ENCODE measurements at places on chromosomes 7 and 10.

- DNase-seq: no peak
Observed at GRCh38 chr10:127283017-127283416, 86.6 kb upstream of the INSYN2A start.

DNA sequence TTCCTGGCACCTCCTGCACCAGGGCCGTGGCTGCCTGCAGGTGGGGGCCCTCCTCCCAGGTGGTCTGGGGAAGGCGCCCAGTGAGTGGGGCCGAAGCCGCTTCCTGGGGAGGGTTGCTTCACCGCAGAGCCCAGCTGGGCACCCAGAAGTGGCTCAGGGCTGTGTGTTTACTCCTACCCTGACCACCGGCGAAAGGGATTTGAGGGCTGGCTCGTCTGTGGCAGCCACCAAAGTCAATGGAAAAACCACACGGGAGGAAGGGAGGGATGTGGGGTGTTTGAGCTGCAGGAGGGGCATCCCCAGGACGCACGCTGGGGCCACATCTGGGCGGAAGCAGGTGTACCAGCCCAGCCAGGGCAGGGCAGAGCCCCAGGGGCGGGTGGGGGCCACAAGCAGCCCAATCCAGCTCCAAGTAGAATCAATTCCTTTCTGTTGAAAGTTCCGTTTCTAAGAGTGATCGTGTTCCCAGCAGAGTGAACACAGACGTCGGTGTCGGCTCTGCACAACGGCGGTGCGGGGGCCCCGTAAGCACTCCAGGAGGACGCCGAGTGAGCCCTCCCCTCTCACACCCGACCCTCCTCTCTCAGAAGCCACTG lies 69.9 kb downstream of the FOXL3 start:
- DNase-seq: no peak

GRCh38 chr10:21962358-21962757 lies 41.2 kb downstream of the DNAJC1 start:
- no peak for DNase-seq

GRCh38 chr7:150974468-150975391 lies 3.4 kb downstream of the KCNH2 start:
- DNase-seq: no peak

- no peak for DNase-seq
Observed at GRCh38 chr10:121138112-121138860, 287.1 kb downstream of the WDR11 start.

DNA sequence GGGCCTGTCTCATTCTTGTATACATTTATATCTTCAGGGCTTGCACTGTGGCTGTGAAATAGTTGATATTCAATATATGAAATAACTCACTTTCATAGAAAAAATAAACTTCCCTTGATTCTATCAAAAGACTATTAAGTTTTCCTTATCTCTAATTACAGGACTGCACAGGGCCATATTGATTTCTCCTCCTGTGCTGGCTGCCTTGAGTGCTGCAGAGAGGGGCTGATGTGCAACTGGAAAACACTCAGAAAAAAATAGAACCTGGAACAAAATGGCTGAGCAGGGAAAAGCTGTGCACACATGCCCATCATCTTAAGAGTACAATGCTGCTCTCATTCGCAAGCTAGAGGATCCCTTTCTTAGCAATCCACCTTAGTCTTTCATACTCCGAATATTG lies 5.9 kb upstream of the HDAC9 start:
- no peak for DNase-seq

DNA sequence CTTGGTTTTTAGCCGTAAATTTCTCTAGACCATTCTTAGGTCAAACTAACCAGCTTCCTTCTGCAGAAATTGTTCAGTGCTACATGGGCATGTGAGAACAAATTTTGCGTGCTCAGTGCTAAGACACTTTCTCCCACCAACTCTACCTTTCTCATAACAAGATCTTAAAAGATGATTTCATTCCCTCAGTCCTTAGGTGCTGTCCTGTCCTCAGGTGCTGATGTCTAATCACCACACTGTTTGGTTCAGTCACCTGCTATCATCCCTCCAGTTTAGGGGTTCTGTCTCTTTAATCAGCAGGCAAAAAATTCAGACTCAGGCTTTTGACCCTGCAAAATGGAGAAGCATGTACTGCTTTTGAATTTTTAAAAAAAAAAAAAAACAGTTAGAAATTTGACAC lies 227.5 kb upstream of the YAE1 start:
- no peak for DNase-seq

GRCh38 chr10:34292675-34293074 lies 522.4 kb downstream of the PARD3 start:
- DNase-seq: no peak

GRCh38 chr10:100799881-100800280 lies 54.5 kb downstream of the PAX2 start:
- DNase-seq: no peak

DNA sequence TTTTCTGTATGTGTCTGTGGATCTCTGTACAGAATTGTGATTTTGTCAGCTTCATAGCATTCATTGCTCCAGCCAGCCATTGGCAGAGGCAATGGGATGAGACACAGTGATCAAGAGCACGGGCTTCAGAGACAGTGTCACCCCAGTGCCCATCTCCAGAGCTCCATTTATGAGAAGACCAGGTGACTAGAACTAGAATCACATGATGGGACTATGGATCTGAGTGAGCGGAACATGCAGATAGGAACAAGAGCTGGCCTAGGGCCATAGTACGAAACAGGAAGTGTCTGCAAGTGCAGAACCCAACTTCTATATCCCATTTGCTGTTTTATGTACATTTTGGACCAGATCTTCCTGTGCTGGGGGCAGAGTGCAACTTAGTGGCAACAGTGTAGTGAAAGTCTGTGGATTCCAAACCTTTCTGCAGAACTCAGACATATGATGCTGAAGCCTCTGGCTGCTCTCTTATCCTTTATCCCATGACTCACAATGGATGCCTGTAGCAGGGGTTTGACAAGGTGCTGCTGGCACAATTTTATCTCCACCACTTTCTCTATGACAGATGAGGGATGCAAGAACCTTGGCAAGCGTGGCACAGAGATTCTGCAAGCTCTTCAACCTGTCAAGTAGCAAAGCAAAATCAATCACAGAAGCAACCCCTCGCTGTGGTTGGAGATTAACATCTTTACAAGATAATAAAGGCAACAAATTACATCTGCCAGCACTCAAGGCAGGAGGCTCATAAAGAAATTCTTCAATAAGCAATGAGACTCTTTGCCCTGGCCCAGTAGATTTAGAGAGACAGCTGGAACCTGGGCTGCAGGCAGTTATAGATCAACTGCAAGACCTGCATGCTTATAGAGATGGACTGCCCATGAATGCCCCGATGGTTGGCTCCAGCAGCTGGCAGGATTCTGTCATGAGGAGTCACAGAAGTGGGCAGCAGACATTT lies 681.3 kb downstream of the TNS3 start:
- peak; percentile 8 for DNase-seq

GRCh38 chr7:36904802-36905201 lies 180.5 kb upstream of the AOAH start:
- no peak for DNase-seq

DNA sequence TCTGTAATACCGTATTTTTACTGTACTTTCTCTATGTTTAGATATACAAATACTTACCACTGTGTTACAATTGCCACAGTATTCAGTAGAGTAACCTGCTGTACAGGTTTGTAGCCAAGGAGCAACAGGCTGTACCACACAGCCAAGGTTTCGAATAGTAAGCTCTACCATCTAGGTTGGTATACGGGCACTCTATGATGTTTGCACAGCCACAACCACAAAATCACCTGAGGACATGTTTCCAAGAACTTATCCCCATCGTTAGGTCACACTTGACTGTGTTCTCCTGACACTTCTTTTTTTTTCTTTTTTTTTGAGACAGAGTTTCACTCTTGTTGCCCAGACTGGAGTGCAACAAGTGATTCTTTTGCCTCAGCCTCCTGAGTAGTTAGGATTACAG lies 134.6 kb upstream of the TRIM24 start:
- no peak for DNase-seq

DNA sequence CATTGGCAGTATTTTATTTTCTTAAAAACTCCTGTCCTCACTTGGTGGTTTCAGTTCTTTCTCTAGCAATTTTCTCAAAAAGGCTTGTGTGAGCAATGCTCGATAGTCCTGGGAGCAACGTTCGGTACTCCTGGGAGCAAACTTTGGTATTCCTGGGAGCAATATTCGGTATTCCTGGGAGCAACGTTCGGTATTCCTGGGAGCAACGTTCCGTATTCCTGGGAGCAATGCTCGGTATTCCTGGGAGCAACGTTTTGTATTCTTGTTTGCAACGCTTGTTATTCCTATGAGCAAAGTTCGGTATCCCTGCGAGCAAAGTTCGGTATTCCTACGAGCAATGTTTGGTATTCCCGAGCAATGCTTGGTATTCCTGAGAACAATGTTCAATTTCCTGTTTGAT lies 362.0 kb upstream of the ADARB2 start:
- no peak for DNase-seq

- no peak for DNase-seq
Observed at GRCh38 chr10:125976960-125977605, 80.7 kb downstream of the FANK1 start.

DNA sequence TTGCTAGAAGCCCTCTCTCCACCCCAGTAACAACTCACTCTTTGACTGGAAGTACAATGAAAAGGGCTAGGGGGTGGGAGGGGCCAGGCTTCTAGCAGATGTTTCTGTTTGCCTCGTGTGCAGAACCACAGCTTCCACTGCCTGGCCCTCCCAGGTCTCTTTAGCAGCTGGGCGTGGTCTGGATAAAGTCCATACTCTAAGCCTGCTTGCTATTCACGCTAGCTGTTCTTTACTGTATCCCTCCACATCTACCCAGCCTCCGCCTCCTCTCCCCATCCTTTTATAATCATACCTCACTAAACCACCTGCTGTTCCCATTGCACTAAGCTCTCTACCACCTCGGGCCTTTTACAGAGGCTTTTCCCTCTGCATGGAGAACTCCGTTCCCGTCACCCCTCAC lies 288.8 kb downstream of the CAMK1D start:
- peak; percentile 6 for DNase-seq

DNA sequence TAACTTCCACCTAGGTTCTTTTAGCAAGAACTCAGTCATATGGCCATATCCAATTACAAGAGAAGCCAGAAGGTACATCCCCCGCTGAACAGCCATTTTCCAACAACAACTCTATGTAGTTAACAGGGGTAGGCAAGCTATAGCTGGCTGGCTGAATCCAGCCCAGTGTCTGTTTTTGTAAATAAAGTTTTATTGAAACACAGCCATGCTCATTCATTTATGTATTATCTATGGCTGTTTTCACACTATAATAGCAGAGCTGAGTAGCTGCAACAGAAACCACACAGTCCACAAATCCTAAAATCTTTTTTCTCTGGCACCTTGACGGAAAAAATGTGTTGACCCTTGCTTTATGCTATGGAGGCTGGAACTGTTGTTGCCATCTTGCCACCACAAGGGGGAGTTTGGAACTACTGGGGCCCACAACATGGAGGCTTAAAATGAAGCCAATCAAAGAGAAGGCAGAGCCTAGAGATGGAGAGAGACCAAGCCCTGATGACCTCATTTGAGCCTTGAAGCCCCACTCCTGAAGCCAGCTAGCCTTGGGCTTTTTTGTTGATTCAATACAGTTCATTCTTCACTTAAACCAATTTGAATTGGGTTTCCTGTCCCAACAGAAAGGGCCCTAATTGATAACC lies 33.3 kb upstream of the XPNPEP1 start:
- peak; percentile 53 for DNase-seq

GRCh38 chr10:115604627-115605026 lies 511.5 kb downstream of the ATRNL1 start:
- no peak for DNase-seq

DNA sequence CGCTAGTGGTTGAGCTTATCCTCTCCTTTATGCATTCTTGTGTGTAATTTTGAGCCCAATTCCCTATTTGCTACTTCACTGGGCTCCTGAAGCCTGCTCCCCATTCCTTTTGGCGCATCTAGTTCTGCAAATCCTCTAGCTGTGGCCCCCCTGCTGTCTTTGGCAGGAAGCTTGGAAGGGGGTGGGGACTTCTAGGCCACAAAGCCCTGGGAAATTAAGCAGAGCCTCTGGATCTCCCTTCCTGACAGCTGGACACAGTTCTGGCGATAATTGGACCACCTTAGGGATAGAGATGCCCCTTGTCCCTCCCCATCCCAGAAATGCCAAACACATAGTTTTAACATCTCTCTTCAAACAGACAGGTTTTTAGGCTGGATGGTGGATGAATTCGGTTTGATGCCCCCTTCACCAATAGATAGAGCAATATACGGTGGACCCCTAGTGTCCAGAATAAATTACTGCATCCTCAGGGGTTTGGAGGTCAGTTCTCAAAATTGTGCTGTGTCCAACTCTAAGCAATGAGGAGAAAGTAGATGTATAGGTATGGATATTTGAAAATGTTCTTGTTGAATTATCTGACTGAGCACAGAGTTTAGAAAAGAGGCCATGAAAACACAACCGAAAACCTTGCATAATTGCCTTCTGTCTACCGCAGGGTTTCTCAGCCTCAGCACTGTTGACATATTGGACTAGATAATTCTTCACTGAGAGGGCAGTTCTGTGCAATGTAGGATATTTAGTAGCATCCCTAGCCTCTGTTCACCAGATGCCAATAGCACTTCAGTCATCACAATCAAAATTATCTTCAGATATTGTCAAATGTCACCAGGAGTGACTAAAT lies 75.5 kb downstream of the PAPSS2 start:
- DNase-seq: peak; percentile 48

DNA sequence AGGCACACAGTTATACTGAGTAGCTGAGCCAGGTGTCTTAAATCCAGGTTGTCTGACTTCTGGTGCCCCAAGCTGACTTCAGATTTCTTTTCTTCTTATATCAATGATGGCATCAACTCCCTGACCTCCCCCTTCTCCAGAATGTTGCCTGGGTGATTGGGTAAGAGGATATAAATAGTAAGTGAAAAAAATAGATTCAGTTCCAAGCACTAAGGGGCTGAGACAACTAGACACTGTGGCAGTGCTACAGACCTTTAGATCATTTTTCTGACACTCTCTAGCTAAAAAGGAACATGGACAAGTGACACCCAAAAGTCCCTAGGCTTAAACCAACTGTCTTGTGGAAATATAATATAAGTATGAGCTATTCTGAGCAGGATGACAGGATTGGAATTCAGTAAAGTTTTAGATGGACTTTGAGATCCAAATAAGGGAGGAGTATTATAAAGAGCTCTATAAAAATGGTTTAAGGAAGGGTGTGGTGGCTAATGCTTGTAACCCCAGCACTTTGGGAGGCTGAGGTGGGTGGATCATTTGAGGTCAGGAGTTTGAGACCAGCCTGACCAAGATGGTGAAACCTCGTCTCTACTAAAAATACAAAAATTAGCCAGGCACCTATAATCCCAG lies 589.1 kb upstream of the GALNT17 start:
- no peak for DNase-seq

- DNase-seq: no peak
Observed at GRCh38 chr10:91677911-91678310, 45.0 kb upstream of the PPP1R3C start.

GRCh38 chr10:127354255-127354654 lies 157.9 kb upstream of the INSYN2A start:
- no peak for DNase-seq
